ENCODE measurements at places on chromosomes 7 and 10.

DNA sequence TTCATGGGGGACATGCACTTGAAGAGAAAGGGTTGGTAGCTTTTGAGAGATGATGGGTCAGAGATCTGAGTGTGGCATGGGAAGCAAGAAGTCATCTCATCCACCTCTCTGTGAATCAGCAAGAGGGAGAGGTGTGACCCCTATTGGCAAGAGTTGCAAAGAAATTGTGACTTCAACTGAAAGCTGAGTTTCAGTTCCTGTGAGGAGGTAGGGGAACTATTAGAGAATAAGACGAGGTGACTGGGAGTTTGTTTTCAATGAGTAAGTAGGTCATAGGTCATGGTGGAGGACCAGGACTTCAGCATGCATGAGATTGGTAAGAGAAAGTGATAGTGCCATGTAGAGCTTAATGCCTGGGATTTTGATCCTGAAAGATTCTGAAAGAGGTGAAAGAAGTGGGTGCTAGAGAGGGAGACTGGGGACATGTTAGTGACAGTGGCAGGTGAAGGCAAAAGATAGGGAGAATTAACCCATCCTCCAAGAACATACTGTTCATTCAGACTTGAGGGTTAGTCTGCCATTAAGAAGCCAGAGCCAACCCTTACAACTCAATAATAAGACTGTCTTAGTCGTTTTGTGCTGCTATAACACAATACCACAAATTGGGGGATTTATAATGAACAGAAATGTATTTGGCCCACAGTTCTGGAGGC is 75.5 kb upstream of the CAPZA2 start:
- no peak for DNase-seq

- DNase-seq, result no peak
These were observed 953.9 kb downstream of the TYW1 start for GRCh38 chr7:67950321-67951083.

GRCh38 chr10:115941361-115941771 is 331.6 kb downstream of the GFRA1 start:
- no peak for DNase-seq

GRCh38 chr10:76086761-76087639 is 655.6 kb downstream of the LRMDA start:
- DNase-seq, result peak; percentile 51

DNA sequence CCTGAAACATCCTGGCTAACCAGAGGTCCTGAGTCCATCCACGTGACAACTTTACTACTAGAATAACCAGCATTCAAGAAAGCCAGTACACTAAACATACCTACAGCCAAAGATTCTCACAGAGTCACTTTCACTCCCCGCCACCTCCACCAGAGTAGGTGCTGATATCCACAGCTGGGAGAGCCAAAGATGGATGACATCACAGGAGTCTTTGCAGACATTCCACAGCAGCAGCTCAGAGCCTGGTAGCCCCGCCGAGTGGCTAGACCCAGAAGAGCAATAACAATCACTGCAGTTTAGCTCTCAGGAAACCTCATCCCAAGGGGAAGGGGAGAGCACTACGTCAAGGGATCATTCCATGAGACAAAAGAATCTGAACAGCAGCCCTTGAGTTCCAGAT is 13.5 kb upstream of the ADAM22 start:
- DNase-seq, result peak; percentile 23

DNA sequence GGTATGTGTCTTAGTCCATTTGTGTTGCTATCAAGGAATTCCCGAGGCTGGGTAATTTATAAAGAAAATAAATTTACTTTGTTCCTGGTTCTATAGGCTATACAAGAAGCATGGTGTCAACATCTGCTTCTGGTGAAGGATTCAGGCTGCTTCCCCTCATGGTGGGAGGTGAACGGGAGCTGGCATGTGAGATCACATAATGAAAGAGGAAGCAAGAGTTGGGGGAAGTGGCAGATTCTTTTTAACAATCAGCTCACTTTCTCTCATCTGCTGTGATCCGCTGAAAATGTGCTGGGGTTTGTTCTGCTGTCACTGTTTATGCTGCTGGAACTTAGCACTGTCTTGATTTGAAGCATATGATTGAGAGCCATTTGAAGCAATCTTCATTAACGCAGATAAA is 730.0 kb upstream of the SORCS1 start:
- DNase-seq, result no peak

Data from WTC11 (cell line).